ENCODE measurements at places on chromosomes 1 and 21. TPM values are rescaled to one million over a fixed set of nuclear protein-coding genes. Genes with fewer than 3 reads are reported as not detected.

Gene PLOD1
- 9.0 TPM for total RNA-seq

Gene AIRE
- total RNA-seq: not detected

Gene CR1L
- total RNA-seq: not detected

Gene SV2A
- 8.6 TPM for total RNA-seq

Gene SLC25A34
- total RNA-seq: 0.74 TPM

Gene PTPN7
- 119 TPM for total RNA-seq

Gene IQCC
- total RNA-seq: 5.9 TPM
